Activated naive CD8-positive, alpha-beta T cell treated with anti-CD3 and anti-CD28 coated beads for 36 hours (primary cell): ENCODE measurements at places on chromosomes 1 and 21. TPM values are rescaled to one million over a fixed set of nuclear protein-coding genes. Genes with fewer than 3 reads are reported as not detected.
A peak's percentile ranks its signal among the peaks of the same experiment; 100 is the strongest.

GPX7 gene
- 31.1 TPM for total RNA-seq

IL12RB2 gene
- total RNA-seq: 40.2 TPM

BARHL2 gene
- not detected for total RNA-seq

ADGRB2 gene
- total RNA-seq: 0.18 TPM

TDRD5 gene
- total RNA-seq: not detected

UBASH3A gene
- total RNA-seq: 41.1 TPM

PSEN2 gene
- total RNA-seq: 4.6 TPM

AXDND1 gene
- 0.56 TPM for total RNA-seq

SELENOF gene
- total RNA-seq: 142 TPM

METTL25B gene
- 24.9 TPM for total RNA-seq

MPC2 gene
- 61.6 TPM for total RNA-seq

DNA sequence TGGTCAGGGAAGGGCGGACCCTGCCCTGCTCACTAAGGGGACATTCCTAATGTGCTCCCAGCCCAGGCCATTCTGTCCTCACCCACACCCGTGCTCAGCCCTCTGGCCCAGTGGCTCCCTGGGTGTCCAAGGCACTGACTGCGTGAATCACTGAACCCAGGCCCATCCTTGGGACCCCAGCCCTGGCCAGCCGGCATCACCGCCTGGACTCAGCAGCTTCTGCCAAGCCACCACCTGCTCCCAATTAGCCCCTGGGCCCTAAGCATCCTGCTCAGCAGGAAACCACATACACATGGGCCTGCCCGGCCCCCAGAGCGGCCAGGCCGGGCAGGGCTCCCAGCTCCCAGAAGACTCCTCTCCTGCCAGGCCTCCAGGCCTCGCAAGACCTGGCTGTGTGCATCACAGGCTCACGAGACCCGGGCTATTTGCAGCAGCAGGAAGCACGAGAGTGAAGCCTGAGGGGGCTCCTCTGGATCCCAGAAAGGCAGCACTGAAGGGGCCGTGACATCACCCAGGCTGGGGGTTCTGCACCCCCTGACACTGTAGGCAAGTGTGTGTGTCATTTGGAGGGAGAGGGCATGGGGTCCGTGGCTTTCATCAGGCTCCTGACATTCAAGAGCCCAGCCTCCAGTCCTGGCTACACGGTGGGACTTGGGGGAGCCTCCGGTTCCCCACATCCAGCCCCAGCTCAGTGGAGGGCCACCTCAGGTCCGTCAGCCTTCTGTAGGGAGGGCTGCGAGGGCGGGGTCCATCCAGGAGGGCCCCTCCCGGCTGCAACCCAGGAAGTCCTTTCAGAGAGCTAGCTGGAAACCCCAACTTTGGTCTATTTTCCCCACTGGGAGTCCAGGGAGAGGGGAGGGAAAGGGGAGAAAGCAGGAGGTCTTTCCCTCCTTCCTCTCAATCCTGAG lies 1.6 kb downstream of the MFAP2 start:
- no peak for DNase-seq

- DNase-seq: peak; percentile 62
Observed at GRCh38 chr1:27388337-27389005, 4.0 kb upstream of the GPR3 start.

DNA sequence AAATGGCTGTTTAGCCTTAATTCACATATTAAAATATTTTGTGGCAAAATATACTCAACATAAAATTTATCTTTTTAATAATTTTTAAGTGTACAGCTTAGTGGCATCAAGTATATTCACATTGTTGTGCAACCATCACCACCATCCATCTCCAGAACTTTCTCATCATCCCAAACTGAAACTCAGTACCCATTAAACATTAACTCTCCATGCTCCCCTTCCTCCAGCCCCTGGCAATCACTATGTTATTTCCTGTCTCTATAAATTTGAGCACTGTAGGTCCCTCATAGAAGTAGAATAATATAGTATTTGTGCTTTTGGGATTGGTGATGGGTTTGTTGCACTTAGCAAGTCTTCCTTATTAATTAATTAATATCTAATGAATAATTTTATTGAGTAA lies 29.4 kb downstream of the CCN1 start:
- DNase-seq: no peak

DNA sequence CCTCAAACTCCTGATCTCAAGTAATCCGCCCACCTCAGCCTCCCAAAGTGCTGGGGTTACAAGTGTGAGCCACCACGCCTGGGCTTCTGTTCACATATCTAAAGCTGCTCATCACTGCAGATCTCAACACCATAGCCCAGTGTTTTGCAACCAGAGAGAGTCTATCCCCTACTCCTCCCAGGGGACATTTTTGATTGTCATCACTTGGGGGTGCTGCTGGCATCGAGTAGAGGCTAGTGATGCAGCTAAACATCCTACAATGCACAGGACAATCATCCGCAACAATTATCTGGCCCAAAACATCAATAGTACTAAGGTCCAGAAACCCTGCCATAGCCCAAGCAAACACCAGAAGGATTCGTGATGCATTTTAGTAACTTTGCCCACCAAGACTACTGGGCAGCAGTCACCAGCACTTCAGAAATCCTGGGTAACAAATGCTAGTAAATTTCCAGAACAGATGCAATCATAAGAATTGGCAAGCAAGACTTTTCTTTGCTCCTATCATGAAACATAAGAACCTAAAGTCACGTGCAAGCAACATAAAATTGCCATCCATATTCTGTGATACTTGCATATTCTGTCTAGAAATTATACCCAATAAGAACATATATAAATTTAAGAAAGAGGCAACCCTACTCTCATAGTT lies 159.2 kb downstream of the APP start:
- DNase-seq: no peak

- DNase-seq: no peak
Observed at GRCh38 chr1:153939476-153939875, 7.0 kb downstream of the DENND4B start.

GRCh38 chr1:26305667-26306289 lies 658 bp downstream of the UBXN11 start:
- DNase-seq: no peak

- no peak for DNase-seq
Observed at GRCh38 chr1:54516249-54516920, 31.6 kb upstream of the ACOT11 start.

GRCh38 chr1:220929304-220929703 lies 50.1 kb downstream of the HLX start:
- DNase-seq: no peak

GRCh38 chr1:117231748-117232373 lies 21.1 kb upstream of the VTCN1 start:
- DNase-seq: no peak

GRCh38 chr1:22256213-22256512 lies 113.3 kb upstream of the WNT4 start:
- DNase-seq: no peak

DNA sequence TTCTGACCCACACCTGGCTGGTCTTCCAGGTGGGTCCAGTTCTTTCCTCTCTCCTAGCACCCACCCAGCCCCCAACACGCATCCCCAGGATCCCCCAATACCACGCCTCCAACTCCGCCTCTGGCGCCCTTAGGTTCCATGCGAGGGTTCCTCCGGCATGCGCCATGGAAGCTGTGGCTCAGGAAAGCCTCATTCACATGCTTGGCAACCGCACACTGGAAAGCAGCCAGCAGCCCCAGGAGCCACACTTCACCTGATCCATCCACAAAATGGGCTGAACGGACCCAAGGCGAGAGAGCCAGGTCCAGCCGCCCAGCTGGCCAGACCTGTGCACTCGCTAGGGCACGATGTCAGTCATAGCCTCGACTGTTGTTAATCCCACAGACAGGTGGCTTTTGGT lies 161.2 kb downstream of the PSMG1 start:
- DNase-seq: no peak

GRCh38 chr21:31408301-31409088 lies 64.4 kb upstream of the TIAM1 start:
- DNase-seq: no peak

DNA sequence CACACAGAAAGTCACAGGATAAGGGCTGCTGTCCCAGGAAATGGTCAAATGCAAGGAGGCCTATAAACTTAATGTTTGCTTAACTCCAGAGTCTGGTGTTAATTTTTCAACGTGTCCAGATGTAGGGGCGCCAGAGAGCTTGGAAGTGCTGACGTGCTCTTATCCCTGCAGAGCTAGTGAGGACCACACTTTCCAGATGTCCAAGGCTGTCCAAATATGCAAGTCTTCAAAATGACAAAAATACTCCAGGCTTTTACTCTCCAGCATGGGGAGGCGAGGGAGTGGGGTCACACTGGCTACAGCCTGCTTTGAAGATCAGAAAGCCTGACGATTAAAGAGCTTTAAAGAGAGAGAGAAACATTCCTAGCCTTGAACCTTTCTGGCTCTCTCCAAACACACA lies 57.6 kb downstream of the ABCA4 start:
- DNase-seq: no peak

GRCh38 chr1:8706995-8707396 lies 110.4 kb downstream of the RERE start:
- no peak for DNase-seq

DNA sequence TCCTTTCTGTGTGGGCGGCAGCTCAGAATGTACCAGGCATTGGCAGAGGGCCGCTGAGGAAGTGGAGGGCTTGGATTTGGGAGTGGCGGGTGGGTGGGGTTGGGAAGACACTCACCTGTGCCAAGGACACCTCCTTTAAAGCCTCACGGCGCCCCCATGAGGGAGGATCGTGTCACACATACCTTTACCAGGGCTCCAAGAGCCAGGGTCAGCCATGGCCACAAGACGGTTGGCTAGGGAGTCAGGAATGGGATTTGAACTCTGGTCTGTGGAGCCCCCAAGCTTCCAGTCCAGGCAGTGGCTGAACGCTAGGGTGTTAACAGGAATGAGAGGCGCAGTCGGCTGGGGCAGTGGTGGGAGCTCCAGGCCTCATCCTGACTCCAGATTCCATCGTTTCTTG lies 4.6 kb downstream of the NBL1 start:
- DNase-seq: no peak

- no peak for DNase-seq
Observed at GRCh38 chr1:11528611-11529261, 49.8 kb downstream of the DISP3 start.

GRCh38 chr1:224175617-224176016 lies 7.4 kb upstream of the DEGS1 start:
- no peak for DNase-seq

GRCh38 chr1:163826500-163826899 lies 504.7 kb downstream of the NUF2 start:
- DNase-seq: no peak

GRCh38 chr1:229028987-229029878 lies 241.7 kb upstream of the RAB4A start:
- DNase-seq: no peak

DNA sequence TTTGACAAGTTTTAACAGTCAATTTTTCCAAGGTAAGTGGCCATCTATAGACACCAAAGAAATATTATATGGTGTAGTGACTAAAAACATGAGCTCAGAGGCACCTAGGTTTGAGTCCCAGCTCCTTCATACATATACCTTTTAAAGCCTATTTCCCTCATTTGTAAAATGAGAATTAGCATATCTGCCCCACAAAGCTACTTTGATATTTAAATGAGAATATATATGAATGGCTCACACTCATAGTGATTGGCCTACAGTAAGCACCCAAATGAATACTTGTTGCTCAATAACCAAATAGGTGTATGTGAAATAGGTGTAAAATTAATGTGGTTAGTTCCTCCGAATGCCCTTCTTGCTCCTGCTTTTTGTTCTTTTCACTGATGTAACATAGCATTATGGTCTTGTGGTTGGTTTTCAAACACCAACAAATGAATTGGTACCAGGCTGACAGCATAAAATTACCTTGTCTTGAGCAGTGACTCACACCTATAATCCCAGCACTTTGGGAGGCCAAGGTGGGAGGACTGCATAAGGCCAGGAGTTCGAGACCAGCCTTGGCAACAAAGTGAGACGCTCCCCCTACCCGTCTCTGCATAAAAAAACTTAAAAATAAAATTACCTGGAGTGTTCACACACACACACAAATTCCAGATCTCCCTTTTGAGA lies 25.3 kb downstream of the CNIH4 start:
- DNase-seq: peak; percentile 32

DNA sequence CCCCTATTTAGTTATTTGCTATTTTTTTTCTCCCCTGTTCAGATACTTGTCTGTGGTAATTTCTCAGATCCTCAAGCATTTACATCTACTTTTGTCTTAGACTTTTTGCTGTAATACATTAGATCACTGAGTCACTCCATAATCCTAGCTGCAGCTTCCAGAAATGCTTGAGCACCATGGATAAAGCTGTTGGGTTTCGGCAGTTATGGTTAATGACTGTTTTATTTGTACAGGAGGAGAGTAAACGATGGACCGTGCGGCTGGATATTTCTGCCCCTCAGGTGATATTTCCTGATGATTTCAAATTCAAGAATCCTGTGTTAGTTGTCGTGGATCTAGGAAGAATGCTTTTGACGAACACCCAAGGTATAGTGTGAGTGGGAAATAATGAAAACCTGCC lies 42.9 kb downstream of the VPS13D start:
- DNase-seq: no peak

- DNase-seq: peak; percentile 24
Observed at GRCh38 chr1:234724516-234725176, 114.7 kb upstream of the IRF2BP2 start.

DNA sequence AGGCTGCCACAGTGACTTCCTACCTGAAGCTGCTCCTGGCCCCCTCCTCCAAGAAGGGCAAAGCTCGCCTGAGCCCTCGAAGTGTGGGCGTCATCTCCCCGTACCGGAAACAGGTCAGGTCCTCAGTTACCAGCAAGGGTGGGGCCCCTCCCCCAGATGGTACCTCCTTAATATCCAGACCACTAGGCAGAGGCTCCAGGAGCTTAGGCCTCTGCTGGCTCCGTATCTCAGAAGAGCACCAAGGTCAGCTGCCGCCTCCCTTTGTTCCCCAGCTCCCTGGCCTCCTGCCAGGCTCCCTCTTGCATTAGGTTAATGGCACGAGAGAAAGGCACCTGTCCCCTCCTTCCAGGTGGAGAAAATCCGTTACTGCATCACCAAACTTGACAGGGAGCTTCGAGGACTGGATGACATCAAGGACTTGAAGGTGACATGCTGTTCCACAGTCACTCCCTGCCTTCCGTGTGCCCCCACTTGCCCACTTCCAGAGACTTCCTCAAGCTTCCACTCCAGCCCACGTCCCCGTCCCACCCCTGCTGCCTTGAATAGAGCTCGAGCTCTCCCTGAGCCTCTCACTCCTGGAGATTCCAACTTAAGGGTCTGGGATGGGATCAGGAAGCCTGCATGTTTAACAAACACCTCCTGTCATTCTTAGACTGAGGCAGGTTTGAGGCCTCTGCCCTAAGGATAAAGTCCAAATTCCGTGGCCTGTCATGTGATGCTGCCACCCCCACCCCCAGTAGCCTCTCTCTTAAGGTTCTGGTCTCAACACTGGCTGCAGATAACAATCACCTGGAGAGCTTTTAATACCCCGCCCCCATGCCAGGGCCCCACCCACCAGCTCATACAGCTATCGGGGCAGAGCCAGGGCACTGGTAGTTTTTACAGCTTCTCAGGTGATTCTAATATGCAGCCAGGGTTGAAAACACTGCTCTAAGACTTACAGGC lies 8.3 kb downstream of the RHOC start:
- no peak for DNase-seq

- DNase-seq: no peak
Observed at GRCh38 chr1:24725209-24725651, 20.0 kb upstream of the CLIC4 start.
